ENCODE measurements at places on chromosomes 5 and 9.

GRCh38 chr9:123419721-123420591 is 64.0 kb downstream of the CRB2 start:
- DNase-seq: no peak

DNA sequence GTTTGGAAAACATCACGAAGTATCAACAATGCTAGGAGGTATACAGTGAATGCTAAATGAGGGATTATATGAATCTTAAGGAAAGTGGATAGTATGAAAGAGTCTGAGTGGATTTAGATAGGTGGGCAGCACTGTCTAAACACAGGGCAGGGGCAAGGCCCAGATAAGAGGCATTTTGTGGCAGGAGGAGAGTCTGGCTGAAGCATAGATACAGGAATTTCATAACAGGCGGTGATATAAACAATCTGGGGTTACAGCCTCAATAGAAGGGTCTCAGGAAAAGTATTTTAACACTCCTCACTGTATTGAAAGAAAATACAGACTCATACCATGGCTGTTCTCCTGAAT is 96.9 kb downstream of the PLPP1 start:
- DNase-seq: no peak

- DNase-seq: no peak
Measured at GRCh38 chr5:78518365-78519197, 130.0 kb downstream of the LHFPL2 start.

- no peak for DNase-seq
Measured at GRCh38 chr5:180598797-180599589, 7.7 kb upstream of the SCGB3A1 start.

DNA sequence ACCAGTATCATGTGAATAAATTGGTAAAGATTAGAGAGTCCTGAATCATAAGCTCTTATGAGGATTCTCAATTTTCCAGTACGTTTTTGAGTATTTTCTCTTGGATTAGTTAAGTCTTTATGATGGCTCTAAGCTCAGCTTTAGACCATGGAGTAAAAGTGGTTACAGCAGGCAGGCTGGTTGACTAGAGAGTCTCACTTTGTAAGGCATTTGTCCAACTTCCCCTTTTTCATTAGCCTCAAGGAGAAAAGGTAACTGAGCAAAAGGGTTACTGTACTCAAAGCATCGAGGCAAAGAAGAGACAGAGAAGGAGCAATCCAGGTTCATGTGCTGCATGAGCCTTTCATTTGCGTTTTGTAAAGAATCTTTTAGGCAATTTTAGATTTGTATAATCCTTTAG is 8.5 kb downstream of the NOP16 start:
- DNase-seq: peak; percentile 55

DNA sequence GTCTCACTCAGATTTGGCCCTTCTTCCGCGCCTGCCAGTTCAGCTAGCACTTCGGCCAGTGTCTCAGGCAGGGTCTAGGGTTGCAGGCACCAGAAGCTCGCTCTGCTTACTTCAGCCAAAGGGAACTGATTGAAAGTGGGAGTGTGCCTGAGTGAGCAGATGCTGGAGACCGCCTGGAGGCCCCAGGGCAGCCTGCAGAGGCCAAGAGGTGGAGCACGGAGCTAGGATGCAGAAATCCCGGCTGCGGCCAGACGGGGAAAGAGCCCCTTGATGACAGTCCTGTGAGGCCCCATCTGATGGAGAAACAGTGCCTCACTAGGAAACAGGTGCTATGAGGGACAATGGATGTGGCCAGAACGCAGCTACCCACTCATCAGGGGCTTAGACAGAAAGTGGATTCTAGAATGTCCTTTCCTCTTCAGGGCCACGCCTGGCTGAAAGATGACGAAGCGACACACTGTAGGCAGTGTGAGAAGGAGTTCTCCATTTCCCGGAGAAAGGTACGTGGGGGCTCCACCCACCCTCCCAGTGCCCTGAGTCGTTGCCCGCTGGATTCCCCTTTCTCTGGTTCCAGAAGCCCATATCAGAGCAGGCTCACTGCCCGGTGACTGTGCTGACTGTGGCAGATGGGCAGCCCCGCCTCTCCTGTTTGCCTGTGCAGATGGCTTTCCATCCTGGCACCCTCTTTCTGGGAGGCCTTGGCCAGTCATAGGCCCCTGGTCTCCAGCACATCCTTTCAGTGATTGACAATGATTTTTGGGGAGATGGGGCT is 16.1 kb downstream of the HNRNPH1 start:
- no peak for DNase-seq

GRCh38 chr5:86971034-86971571 is 296.6 kb upstream of the RASA1 start:
- DNase-seq: peak; percentile 13

DNA sequence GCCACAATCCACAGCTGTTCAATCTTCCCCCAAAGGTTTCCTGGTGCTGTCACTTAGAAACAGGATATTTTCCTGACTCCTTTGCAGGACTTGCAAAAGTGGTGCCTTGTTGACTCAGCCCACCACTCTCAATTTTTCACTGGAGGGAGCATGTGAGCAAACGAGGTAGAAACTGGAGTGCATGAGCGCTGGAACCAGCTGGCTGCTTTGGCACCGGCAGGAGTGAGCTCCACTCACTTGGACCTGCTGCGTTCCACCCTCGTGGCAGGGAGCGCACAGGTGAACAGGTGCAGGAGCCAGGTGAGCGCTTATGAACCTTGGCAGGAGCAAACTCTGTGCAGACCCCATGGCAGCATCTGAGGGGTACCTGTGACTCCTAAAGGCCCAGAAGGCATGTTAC is 364.1 kb upstream of the RORB start:
- DNase-seq: no peak

GRCh38 chr5:60173667-60174066 is 280.1 kb upstream of the PDE4D start:
- DNase-seq: no peak

GRCh38 chr9:83379045-83379444 is 159.2 kb downstream of the FRMD3 start:
- DNase-seq: no peak

- DNase-seq: no peak
Measured at GRCh38 chr5:167671176-167671575, 620.3 kb upstream of the WWC1 start.

- DNase-seq: no peak
Measured at GRCh38 chr5:133644000-133644865, 31.9 kb upstream of the FSTL4 start.

DNA sequence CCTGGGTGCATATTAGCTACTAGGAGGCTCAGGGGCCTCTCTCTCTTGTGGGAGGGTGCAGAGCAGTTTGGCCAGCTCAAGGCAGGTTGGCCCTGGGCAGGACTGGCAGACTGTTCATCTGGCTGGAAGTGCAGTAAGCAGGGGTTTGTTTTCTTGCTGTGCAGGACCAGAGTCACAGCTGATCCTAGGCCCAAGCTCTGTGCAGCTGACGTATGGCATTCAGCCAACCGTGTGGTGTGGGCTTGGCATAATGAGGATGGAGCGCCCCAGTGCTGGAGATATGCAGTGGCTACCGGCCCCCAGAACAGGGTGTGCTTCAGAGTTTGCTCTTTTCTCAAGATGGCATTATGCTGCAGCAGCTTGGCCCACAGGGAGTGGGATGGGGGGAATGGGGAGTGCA is 31.0 kb upstream of the PHF24 start:
- DNase-seq: no peak

GRCh38 chr9:132910376-132910775 is 31.7 kb downstream of the SPACA9 start:
- no peak for DNase-seq

DNA sequence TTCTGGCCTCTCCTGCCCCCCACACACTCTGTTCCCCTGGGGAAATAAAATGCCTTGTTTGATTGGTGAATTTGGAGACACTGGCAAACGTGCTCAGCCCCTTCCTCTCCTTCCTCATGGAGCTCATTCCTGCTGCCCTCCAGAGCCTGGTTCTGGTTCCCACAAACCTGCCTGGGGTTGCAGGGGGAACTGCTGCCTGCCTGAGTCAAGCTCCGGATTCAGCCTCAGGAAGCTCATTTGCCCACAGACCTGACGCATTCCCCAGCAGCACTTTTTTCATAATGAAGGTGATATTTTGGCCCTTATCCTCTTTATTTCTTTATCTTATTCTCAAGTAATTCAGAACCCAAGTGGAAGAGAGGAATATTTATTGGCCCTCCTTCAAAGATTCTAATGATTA is 140.5 kb downstream of the TTLL11 start:
- DNase-seq: no peak

DNA sequence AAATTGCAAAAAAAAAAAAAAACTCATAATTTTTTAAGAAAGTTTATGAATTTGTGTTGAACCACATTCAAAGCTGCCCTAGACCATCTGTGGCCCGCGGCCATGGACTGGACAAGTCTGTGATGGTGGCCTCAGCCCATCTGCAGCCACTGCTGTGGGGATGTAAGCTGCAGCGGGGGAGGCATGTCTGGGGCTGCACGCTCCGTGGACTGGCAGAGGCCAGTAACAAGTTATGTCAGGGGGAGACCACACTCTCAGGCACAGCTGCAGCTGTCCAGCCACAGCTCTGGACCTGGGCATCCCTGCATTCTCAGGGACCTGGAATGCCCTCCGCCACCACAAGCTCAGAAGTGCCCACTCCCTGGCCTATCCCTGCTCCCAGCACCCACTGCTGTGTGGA is 1272.3 kb upstream of the CDH9 start:
- DNase-seq: no peak

- DNase-seq: no peak
Measured at GRCh38 chr5:155833287-155833686, 493.7 kb upstream of the SGCD start.

- no peak for DNase-seq
Measured at GRCh38 chr5:56167519-56167918, 65.6 kb downstream of the ANKRD55 start.

GRCh38 chr9:2241836-2242741 is 226.9 kb downstream of the SMARCA2 start:
- DNase-seq: peak; percentile 83

- DNase-seq: no peak
Measured at GRCh38 chr5:140243706-140244250, 59.1 kb downstream of the PFDN1 start.

- DNase-seq: no peak
Measured at GRCh38 chr5:110844251-110844650, 105.4 kb downstream of the SLC25A46 start.

DNA sequence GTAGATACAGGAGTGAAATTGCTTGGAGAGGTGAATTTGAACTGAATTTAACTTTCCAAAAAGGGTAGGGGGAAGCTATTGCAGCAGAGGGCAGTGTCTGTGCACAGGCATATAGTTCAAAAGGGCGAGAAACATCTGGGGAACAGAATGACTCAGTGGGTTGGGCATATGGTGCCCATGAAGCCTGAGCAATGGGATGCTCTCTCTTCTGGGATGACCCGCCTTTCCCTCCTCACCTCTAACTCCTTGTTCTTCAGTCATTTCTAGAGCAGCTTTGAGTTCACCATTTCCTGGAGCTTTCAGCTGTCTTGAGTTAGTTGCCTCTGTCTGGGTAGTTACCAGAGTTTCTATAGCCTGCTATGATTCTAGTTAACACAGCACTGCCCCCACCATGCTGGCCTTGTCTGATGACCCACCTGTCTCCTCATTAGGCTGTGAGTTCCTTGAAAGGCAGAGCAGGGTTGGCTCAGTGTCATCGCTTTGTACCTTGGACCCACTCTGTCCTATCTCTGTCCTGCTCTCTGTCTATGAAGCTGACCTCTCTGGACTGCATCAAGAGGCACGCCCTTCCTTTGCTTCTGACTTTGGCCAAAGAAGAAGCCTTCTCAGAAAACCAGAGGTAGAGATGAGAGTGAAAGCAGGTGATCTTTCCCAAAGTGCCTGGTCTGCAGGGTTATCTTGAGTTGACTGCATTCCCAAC is 299.6 kb upstream of the KLF4 start:
- no peak for DNase-seq

- DNase-seq: peak; percentile 87
Measured at GRCh38 chr9:137406876-137407589, 15.9 kb downstream of the EXD3 start.

DNA sequence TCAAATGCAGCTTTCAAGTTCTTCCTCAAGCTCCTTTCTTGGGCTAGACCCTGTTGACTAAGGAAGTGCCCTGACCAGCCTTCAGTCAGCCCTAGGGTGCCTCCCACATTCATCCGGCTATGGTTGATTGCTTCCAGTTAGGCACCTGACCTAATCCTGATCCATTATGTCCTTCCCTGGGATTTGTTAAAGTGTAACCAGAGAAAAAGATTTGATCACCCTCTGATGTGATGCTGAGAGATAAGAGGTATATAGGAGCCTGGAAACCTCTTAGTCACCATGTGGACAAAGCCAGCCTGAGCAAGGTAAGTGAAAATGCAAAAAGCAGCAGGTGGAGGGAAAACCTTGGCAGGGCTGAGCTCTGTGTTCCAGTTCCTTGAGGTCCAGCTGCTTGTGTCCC is 178.8 kb upstream of the ERCC6L2 start:
- no peak for DNase-seq

GRCh38 chr5:171474230-171474813 is 54.9 kb downstream of the FGF18 start:
- DNase-seq: no peak

DNA sequence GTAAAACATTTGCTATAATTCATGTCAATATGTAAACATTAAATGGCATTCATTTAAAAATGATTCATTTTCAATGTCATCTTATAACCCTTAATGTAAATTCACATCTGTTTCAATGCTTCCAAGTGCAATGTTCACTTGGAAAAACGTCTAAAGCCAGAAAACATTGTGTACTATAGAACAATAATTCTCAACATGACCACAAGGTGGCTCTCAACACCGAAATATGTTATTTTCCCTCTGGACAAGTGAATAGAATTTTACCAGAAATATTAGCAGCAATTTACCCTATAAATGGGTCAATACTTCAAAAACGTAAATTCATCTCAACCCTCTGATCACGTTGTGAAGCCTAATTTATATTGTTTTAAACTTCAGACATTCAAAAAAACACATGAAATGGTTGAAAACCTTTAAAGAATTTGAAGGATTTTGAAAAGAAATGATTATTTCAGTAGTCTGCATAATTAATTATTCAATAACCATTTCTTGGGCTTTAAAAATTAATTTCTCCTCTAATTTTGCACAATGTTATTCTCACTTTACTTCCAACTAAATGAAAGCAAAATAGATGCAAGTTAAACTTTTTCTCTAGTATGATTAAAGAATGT is 11.0 kb downstream of the CDH10 start:
- DNase-seq: peak; percentile 43

- no peak for DNase-seq
Measured at GRCh38 chr5:113225259-113225658, 209.5 kb downstream of the TSSK1B start.
